ENCODE measurements at places on chromosomes 3 and 15.

GRCh38 chr3:150538324-150539208 is 7.7 kb downstream of the SERP1 start:
- no peak for DNase-seq

GRCh38 chr3:184004476-184004875 is 13.2 kb downstream of the ABCC5 start:
- DNase-seq, result no peak

DNA sequence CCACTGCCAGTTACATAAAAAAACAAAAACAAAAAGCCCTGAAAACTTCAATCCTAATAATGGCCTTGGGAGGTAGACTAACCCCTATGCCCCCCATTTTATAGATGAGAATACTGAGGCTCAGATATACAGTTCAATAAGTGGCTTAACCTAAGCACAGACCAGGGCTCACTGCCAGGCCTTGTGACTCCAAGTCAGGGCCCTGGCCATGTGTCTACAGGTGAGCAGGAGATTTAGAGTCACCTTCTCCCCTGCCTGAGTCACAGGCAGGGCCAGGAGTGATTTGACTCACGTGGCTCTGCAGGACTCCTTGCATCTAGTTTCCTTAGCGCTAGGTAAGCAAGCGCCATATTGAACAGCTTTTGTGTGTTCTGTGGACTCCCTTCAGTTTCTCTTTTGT is 98.6 kb upstream of the ETV5 start:
- DNase-seq, result peak; percentile 18

DNA sequence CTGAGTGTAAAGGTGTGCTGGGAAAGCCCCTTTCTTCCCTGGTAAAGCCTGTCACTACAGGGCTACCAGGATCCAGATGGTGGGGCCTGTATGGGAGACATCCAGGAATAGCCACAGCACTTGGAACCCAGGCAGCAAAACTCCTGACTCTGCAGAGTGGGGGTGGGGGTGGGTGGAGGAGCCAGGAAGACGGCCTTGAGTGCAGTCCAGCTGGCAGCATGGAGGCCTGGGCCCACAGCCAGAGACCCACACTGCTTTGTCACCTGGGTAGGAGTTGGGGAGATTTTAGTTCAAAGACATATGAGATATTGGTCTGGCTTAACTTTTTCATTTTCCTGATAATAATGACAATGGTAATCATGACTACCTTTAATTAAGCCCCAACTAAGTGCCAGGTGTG is 116.7 kb upstream of the MRPS22 start:
- no peak for DNase-seq

Data from mammary epithelial cell (primary cell).